CD4-positive, alpha-beta T cell treated with Interleukin-15 for 4 hours (primary cell): ENCODE measurements at places on chromosomes 7 and 10.

- DNase-seq: no peak
Observed at GRCh38 chr7:134037991-134038390, 89.1 kb upstream of the LRGUK start.

- no peak for DNase-seq
Observed at GRCh38 chr7:70322856-70323255, 724.6 kb downstream of the AUTS2 start.

- DNase-seq: peak; percentile 25
Observed at GRCh38 chr7:30594048-30594539, 584 bp upstream of the GARS1 start.

DNA sequence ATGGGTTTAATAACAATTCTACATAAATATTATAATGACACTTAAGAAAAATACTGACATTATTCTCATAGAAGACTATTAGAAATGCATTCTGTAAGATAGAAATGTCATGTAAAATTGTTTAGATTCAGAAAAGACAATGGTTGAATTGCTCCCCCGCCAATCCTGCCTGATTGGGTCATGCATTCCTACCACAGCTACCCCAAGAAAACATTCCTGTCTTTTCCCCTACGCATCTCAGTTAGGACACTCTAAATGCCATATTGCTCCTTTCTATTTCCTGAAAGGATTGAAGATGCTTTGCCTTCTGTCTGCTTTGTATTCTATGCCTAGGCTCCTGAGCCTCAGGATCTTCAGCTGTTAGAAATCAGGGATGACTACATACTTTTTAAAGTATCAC lies 109.4 kb downstream of the DGKB start:
- DNase-seq: no peak

- no peak for DNase-seq
Observed at GRCh38 chr7:103622274-103622673, 176.3 kb upstream of the SLC26A5 start.

DNA sequence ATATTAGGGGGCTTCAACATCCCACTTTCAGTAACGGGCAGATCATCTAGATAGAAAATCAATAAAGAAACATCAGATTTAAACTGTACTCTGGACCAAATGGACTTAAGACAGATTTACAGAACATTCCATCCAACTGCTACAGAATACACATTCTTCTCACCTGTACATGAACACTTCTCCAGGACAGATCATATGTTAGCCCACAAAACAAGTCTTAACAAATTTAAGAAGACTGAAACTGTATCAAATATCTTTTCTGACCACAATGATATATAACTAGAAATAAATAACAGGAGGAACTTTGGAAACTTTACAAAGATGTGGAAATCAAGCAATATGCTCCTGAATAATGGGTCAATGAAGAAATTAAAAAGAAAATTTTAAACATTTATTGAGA lies 86.7 kb downstream of the MICU1 start:
- no peak for DNase-seq

DNA sequence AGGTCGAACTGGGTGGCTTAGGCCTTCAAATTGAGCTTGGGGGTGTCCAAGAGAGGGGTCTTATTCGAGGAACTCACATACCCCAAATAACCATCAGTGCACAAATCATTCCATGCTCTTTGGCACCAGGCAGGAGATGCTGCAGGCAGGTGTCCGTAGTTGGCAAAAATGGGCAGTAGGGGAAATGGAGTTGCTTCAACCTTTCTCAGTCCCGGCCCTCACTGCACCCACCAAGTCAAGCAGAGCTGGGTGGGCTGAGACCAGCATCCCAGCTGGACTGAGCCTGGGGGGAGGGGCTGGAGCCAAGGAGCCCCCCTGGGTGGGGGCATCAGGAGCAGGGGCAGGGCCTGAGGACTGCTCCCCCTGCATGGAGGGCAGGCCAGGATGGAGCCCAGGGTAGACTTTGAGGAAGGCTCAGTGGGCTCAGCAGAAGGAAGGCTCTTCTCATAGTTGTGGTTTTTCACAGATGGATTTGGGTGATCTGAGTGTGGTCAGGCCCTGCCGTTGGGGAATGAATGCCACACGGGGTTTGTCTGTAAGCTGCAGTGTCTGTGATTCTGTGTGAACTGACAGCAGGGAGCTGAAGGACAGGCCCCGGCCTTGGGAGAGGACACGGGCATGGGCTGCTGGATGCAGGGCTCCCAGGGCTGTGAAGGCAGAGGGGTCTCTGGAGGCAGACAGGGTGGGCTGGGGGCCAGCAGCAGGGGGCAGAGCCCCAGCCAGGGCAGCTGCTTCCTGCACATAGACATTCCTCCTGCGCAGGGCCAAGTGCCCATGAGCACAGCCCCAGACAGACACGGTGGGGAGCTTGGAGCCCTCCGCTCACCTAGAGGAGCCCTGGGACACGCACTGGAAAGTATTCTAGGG lies 144.5 kb downstream of the ADCY1 start:
- no peak for DNase-seq

GRCh38 chr7:12879139-12879538 lies 191.7 kb downstream of the ARL4A start:
- DNase-seq: no peak

DNA sequence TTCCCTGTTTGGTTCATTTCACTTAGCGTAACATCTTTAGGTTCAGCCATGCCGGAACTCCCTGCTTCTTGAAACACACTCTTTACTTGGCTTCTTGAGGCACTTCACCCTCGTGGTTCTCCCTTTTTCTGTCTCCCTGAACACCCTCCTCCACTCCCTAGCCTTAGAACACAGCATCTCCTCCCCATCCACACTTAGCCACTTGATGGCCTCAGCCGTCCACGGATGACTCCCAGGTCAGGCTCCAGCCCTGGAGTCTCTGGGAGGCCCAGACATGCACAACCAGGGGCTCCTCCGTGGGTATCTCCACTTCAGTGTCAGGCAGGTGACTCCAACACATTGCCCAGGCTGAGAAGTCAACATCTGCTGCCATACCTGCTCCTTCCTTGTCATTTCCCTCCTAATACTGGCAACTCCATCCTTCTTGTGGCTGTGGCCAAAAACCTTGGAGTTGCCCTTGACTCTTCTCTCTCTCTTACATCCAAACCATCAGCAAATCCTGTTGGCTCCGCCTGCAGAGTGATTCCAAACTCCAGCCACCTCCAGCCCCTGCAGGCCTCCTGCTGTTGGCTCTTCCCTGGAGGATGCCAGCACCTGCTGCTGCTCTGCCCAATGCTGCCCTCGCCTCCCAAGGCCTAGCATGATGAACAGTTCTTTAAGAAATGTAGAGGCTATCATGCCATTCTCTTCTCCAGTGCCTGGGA lies 8.4 kb upstream of the INMT start:
- DNase-seq: no peak

- DNase-seq: no peak
Observed at GRCh38 chr10:87983716-87984115, 120.3 kb downstream of the PTEN start.

GRCh38 chr7:108078691-108079090 lies 51.5 kb downstream of the LAMB4 start:
- DNase-seq: no peak

- no peak for DNase-seq
Observed at GRCh38 chr10:8129438-8129837, 75.0 kb downstream of the GATA3 start.

DNA sequence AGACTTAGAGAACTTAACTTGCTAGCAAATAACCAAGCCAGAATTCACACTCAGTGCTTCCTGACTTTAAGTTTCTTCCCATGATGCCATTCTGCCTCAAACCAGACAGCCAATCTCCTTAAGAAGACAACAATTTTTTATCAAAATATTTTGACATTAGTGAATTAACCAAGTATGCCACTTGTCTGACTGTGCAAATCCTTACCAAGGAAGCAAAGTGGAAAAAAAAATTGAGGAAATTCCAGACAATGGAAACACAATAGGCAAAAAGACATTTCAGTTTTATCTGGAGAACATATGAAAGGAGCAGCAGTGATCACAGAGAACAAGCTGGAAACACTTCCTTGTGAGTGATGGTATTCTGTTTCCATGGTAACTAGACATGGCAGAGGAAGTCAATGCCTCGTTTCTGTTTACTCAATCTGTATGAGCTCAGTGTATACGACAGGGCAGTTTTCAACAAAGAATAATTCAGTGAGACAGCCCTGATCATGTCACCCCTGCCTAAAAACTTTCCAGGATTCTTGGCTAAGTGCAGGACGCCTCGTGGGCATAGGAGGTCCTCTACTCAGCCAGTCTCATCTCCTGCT lies 114.2 kb downstream of the DYNC1I1 start:
- no peak for DNase-seq

- DNase-seq: no peak
Observed at GRCh38 chr10:89355394-89355931, 22.4 kb upstream of the IFIT1B start.

DNA sequence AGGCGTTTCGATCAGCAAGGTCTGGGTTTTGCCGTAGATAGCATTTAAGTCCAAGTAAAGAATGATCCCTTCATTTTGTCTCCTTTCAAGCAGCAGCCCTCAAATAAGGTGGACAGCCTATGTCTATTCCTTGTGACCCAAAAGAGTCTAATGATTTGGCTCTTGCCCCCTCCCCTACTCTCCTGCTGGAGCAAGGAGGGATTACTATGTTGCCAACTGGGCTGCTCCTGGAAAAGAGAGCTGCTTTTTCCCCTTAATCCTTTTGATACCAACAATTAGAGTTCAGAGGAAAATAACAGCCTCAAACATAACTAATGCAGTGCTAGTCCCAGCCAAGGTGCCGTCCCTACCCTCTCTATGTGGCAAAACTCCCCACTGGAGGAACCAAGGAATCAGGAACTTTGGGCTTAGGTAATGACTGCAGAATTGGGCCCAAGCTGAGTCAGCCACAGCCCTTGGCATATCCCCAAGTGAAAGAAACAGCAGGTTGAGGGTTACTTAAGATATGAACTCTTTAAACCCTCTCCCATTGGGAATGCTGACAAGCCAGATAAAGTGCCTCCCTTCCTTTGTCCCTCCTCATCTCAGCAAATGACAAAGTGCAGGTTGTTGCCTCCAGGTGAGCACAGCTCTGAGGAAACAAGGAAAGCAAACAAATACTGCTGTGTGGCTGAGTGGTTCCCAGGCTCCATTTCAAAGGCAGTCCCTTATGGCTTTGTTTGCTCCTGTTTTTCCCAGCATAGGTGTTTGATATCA lies 643.7 kb downstream of the INHBA start:
- DNase-seq: no peak

DNA sequence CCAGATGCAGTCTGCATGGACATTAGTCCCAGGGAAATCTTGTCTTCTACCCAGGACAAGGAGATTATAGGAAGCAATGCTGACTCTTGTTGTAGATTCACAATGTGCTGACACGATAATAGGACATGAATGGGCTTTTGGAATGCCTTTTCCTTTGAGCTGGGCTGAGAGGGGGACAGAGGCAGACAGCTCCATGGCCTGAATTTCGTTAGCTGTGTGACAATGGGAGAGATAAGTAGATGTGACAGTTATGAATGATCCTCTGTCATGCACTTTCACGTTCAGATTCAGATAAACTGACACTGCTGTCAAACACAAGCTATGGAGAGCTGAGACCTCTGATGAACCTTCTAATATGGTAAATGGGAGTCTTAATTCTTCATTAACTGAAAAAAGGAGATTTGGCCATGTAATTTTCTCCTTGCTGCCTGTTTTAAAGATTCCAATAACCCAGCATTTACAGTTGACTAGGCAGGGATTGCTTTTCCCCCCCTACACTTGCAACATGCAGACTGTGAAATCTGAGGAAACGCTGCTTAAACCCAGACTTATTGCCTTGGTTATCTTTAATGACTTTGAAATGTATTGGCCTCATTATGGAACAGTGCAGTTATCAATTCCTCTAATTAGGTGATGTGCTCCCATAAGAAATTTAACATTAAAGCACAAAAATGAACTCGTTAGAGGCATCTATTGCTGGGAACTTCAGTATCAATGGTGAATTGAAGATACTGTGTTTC lies 669.3 kb downstream of the AUTS2 start:
- no peak for DNase-seq

DNA sequence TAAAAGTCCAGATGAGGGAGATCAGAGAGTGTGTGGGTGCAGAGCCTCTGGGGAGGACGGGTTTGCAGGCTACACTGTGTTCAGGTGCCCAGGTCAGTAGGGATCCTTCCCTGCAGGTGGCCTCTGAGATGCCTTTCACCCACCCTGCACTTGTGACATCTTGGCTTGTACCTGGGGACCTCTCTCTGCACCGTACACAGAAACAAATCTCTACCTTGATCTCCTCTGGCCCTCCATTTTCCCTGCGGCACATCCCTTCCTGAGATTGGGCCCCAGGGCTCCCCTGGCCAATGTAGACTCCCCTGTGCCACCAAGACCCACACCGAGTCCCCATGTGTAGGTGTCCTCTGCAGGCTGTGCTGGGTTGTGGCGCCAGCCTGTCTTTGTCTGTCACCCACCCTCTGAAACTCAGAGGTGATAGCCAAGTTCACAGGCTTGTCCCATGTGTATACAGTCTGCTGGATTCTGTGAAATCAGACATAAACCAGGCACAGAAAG lies 140.6 kb downstream of the PTPN20 start:
- no peak for DNase-seq

DNA sequence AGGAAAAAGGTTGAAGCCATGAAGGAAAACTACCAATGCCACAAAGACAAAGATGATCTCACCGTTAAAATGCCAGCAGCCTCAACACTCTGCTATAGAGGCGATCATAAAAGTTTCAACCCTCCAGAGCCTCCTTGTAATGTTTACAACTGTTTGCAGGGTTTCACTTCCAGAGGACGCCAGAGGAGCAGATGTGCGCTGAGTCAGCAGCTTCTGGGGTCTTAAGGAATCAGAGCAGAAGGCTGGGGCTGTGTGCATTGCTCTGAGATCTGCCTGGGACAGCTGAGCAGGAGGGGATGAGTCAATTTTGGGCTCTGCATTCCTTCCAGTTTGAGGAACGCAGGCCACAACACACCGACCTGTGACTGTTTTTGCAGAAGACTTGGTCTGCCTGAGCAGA lies 98.3 kb downstream of the TMEM130 start:
- no peak for DNase-seq

DNA sequence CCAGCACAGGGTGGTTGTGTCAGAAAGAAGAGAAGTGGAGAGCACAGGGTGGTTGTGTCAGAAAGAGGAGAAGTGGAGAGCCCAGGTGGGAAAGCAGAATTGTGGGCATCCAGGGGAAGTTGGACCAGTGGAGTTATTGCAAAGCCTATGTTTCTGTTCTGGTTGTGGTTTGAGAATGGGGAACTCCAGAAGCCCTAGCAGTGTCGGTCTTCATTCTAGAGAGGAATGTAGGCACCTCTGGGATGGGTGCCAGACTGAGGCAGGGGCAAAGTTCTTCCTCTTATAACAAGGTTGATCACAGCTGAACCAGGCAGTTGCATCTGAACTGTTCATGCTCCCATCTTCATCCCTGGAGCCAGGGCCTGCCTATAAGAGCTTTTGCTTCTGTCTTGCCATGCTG lies 954 bp downstream of the FSCN3 start:
- no peak for DNase-seq

DNA sequence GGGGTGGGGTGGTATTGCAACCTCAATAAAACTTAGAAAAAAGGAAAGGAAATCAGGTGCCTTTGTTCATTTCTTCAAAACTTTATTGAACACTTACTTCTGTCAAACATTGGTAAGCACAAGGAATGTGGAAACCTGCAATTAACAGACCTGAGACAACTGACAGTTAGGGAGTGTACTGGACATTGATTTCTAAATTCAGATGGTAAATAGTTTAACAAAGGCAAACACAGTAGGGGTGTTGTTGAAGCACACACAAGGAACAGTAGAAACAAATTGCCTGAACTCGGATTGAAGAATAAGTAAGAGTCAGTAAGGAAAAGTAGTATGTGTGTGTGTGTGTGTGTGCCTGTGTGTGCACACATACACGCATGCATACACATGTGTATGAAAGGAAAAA lies 108.6 kb downstream of the CSTF2T start:
- DNase-seq: no peak
